CD4-positive, alpha-beta T cell treated with Interleukin-12 subunit alpha and Interleukin-12 subunit beta, for 1 hour (primary cell): ENCODE measurements at places on chromosomes 13 and 19.

DNA sequence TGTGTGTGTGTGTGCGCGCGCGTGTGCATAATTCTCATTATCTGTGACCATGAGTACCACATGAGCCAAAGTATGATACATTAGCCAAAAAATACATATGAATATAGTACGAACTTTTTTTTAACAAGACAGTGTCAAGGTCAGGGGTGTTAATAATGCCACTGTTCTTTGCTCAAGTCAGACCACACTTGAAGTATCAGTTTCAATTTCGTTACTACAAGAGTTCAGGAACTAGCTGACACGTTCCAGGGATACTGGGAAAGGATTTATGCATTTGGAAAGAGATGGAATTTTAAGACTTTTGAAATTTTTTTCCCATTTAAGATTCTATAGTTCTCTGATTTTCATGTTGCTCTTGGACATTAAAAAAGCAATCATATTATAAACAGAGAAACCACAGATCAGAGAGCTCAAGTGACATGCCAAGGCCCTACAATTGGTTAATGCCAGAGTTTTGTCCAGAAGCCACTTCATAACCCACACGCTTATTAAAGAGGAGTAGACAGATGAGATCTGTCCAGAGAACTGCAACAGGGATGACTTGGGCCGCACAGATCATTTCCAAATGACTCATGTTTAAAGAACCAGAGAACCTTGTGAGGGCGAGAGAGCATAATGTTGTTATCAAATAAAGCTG lies 718.8 kb upstream of the SGCG start:
- no peak for DNase-seq

GRCh38 chr19:17074634-17075034 lies 618 bp downstream of the HAUS8 start:
- DNase-seq: no peak

- DNase-seq: no peak
Observed at GRCh38 chr13:29746148-29746677, 104.2 kb downstream of the UBL3 start.

- DNase-seq: no peak
Observed at GRCh38 chr13:78732445-78733017, 73.6 kb upstream of the OBI1 start.

DNA sequence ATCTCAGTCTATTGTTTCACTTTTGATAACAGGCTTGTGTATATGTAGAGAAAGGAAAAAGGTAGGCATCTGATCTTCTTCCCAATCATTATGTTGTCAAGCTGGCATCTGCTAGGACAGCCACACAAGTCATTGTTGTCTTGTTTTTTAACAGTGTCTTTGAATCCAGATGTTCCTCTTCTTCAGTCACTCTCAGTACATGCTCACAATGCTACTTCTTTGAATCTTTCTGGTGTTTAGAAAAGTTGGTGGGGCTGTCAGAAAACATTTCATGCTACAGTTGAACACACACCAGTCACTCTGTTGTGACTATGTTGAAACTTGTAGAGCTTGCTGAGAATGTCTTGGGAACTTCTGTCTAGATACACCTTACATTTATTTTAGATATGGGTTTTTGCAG lies 1231.4 kb upstream of the MIR17HG start:
- no peak for DNase-seq
